NCI-H82 (cell line): ENCODE measurements at places on chromosomes 12 and 14.
A peak's percentile ranks its signal among the peaks of the same experiment; 100 is the strongest.

GRCh38 chr12:57241402-57242310, 9.3 kb downstream of the STAC3 start:
- DNase-seq, result peak; percentile 96

DNA sequence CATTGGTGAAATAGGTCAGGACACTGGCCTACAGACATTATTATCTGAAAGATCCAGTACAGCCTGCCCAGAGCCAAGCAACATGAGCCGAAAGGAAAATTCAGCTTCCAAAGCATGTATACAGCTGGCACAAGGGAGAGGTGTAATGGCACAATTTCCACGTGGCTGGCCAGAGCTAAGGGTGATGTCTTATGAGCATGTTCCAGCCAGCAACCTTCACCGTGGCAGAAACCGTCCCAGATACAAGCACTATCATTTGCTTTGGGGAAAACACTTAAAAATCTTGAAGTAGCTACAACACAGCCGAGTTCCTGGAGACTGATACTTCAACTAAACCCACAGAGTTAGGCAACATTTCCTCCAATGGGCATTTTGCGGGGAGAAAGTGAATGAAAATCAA, 44.5 kb downstream of the CORO1C start:
- no peak for DNase-seq

DNA sequence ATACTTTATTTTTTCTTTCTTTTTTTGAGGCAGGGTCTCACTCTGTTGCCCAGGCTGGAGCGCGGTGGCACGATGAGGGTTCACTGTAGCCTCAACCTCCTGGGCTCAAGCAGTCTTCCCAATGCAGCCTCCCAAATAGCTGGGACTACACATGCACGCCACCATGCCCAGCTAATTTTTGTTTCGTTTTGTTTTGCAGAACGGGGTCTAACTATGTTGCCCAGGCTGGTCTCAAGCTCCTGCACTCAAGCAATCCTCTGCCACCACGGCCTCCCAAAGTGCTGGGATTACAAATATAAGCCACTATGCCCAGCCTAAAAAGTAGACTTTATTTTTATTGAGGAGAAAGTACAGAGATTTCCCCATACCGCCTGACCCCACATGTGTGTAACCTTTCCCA, 4.7 kb upstream of the MSI1 start:
- DNase-seq, result no peak

DNA sequence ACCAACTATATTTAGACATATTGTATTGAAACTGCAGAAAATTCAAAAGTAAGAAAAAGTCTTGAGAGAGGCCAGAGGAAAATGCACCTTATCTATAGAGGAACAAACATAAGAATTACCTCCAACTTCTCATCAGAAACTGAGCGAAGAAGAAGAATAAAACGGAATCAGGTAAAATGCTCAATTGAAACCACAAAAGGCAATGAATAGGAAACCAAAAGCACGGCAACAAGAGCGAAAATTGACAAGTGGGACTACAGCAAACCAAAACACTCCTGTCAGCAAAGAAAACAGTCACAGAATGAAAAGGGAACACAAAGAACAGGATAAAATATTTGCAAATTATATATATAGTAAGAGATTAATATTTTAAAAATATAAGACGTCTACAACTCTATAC, 61.9 kb upstream of the PARP11 start:
- no peak for DNase-seq

- no peak for DNase-seq
Measured at GRCh38 chr12:12159988-12160387, 89.2 kb downstream of the BCL2L14 start.

DNA sequence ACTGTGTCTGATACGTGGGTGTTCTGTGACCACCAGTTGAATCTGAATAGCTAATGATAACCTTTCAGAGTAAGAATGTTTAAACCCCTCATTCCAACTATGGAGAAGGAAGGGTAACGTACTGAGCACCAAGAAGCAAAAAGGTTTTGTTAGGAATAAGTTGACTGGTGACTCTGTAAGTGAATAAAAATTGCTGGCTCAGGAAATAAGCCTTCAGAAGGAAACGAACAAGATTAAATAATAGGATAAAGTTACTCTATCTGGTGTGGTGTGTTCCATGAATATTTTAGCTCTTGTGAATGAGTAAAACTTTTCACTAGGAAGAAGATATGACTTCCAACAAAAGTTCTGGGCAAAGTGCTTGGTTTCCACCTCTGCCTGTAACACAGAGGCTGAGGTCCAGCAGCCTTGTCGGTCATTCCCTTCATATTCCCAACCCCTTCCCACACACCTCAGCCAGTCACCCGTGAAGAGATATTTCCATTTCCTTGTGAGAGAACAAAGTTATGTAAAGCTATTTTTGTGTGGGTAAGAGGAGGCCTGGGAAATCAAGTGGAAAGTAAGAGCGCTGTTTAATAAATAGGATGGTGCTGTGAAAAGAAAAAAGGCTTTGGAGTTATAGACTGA, 47.1 kb downstream of the ARF6 start:
- no peak for DNase-seq

DNA sequence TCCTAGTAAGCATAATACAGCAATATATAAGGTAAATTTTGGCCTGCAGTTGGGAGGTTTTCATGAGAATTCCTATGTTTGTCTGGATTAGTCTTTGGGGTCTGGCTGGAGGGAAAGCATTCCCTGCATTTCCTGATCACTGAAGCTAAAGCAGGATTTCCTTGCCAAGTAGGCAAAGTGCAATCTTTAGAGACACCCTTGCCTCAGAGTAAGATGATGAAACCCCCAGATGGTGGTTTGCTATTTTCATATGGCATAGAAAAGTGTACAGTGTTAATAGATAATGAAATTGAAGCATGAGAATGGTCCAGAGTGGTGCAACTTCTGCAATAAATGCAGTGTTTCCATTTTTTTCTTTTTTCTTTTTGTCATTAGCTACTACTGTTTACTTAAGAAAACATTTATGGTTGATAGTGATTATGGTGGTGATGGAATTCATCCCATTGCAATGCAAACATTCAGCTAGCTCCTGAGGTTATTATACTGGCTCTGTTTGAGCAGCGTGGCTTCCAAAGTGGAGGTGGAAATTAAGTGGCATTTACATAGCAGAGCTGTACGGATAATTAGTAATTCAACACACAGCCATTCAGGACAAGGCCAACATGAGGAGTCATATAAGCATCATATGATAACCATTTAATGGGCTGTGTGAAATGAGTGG, 276.3 kb downstream of the DUSP6 start:
- no peak for DNase-seq

GRCh38 chr14:37508503-37508902, 86.5 kb downstream of the FOXA1 start:
- no peak for DNase-seq

- DNase-seq, result no peak
Measured at GRCh38 chr12:63808631-63809030, 28.9 kb downstream of the RXYLT1 start.

GRCh38 chr12:101931498-101932326, 54.3 kb downstream of the DRAM1 start:
- no peak for DNase-seq
